ENCODE measurements at places on chromosomes 3 and 15.

DNA sequence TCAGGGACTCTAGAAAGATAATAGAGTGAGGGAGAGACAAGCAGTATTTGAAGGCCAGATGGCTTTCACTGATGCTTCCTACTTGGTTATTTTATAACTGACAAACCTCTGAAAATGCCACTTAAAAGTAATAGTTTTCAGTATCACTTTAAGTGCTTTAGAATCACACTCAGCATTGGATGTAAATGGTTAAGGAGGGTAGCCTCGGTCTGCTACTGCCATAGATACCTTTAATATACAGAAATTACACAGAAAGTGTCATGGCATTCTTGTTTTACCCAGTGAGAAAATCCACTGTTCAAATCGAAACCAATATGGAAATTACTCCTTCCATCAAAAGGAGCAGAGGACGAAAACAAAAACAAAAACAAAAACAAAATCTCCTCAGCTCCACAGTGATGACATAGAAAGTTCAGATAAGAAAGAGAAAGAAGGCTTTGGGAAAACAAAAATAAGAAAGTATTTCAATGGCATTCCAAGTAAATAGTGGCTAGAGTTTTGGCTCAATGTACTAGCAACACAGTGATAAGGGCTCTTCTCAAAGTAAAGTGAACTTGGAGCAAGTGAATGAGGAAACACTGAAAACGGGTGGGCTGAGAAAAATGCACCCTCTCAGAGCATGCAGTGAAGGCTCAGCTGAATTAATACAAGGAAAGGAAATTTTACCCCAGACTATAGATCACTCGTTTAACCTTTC, 43.2 kb upstream of the CD47 start:
- DNase-seq: no peak

- DNase-seq: no peak
Measured at GRCh38 chr3:17166369-17166768, 281.6 kb downstream of the PLCL2 start.

GRCh38 chr3:10550705-10551104, 45.3 kb upstream of the ATP2B2 start:
- DNase-seq: no peak

GRCh38 chr3:2976796-2977195, 133.4 kb downstream of the IL5RA start:
- no peak for DNase-seq

GRCh38 chr3:122921791-122922651, 105.5 kb downstream of the SEMA5B start:
- DNase-seq: no peak

DNA sequence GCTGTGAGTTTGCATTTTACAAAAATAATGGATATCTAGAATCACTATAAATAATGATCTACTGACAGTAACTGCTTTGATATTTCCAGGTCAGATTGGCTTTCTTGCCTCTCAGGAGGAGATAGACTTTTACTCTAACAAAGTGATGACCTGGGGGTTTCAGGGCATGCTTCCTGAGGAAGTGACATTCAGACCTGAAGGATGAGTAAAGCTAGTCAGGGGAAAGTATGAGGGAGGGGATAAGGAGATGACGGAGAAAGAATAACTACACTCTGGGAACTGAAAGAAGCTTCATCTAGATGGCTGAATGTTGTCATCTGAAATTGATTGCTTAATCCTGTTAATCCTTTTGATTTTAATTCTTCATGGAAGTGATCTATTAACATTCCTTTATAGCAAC, 32.2 kb downstream of the ARMC8 start:
- no peak for DNase-seq

DNA sequence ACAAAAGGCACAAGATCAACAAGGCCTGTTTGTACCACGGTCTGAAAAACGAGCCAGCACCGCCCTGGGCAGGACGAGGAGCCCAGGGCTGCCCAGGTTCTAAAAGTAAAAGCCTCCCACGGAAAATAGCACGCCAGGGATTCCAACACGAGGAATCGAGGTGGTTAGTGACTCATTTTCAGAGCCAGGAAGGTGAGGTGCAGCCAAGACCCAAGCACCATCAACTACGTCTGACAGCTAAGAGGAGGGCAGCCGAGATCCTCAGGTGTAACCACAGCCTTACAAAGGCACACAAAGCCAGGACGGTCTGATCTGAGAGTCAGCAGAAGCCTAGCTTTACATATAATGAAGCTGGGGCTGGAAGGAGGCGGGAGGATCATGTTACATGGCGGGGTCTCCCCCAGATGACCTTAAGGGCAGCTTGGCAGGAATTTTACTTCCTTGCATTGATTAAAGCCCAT, 52.5 kb downstream of the ATP10A start:
- no peak for DNase-seq

DNA sequence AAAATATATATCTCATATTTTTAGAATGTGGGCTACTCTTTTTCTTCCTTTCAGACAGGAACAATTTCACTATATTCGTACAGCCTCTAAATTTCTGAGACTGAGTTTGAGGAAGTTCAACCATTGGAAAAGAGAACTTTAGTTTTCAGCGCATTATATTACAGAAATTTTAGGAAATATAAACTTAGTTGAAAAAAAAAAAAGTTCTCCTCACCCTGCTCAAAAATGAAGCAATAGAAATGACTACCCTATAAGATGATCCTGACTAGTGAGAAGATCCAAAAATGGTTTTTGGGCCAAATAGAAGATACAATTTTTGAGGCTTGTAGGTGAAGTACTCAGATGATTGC, 139.6 kb downstream of the MCTP2 start:
- no peak for DNase-seq

DNA sequence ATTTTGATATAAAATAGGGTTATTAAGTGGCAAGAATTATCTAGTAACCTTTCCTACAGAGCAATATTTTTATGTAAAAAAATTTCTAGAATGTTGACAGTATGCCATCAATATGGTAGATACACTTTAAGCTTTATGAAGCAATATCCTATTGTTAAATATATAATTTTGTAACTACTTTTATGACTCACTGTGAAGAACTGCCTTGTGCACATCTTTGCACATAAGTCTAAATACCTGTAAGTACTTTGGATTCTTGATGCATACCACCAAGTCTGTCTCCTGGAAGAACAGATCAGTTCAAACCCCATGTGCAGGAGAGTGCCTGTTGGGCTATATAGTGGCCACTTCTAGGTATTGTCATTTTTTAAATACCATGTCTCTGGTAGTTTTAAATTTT, 205.7 kb upstream of the EIF1B start:
- DNase-seq: no peak

GRCh38 chr15:63292771-63293170, 15.4 kb downstream of the APH1B start:
- no peak for DNase-seq

DNA sequence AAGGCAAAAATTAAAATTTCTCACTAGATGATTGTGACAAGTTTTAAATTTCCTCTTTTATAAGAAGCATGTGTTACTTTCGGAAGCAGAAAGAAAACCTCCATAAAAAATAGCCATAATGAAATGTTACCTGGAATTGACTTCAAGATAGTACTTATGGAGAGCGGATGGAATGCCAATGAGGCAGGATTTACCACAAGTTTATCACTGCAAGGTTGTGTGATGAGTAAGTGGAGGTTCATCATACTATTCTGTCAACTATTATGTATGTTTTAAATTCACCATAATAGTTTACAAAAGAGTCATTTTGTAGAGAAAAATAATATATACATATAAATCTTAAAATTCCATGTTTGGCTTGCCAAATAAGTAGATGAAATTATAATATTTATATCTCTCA, 230.3 kb downstream of the SCAPER start:
- DNase-seq: no peak

- DNase-seq: no peak
Measured at GRCh38 chr3:117117188-117117936, 407.8 kb downstream of the TUSC7 start.

- DNase-seq: peak; percentile 1
Measured at GRCh38 chr3:115040673-115041286, 106.3 kb downstream of the ZBTB20 start.

GRCh38 chr3:37693511-37694283, 168.0 kb upstream of the CTDSPL start:
- no peak for DNase-seq

GRCh38 chr3:112384769-112385168, 51.8 kb downstream of the CD200 start:
- no peak for DNase-seq

GRCh38 chr3:141212101-141212500, 19.5 kb upstream of the PXYLP1 start:
- no peak for DNase-seq

- DNase-seq: no peak
Measured at GRCh38 chr3:55471084-55471483, 16.0 kb downstream of the WNT5A start.

DNA sequence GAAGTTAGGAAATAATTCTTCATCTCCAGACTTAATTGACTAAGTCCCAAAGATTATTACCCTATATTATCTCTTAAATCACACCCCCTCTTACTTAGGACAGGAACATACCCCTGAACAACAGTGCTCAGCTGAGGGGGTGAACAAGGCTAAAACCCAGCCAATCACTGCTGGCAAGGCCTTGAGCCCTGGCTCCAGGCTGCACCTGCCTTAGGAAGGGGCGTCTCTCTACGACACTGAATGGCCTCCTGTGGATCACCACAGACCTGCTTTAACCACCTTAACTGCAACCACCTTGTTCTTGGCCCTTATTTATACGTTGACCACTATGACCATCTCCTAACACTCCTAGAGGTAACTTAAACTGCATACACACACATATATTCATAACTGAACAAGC, 267.4 kb upstream of the THBS1 start:
- DNase-seq: no peak

- no peak for DNase-seq
Measured at GRCh38 chr15:56469483-56469882, 4.5 kb upstream of the MNS1 start.

DNA sequence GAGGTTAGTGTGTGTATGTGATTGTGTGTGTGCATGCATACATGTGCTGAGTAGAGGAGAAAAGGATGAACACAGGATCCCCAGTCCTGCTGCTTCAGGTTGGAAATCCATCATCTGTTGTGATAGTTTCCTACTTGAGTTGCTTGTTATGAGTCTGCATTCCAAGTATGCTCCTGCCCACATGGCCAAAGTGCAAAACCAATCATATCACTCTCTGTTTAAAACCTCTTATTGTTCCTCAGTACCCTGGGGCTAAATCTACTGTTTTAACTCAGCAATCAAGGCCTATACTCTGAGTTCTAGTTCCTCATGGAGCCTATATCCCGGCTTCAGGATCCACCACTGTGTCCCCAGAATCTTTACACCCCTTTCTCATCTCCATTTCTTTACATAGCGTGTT, 139.9 kb upstream of the TLE3 start:
- no peak for DNase-seq

DNA sequence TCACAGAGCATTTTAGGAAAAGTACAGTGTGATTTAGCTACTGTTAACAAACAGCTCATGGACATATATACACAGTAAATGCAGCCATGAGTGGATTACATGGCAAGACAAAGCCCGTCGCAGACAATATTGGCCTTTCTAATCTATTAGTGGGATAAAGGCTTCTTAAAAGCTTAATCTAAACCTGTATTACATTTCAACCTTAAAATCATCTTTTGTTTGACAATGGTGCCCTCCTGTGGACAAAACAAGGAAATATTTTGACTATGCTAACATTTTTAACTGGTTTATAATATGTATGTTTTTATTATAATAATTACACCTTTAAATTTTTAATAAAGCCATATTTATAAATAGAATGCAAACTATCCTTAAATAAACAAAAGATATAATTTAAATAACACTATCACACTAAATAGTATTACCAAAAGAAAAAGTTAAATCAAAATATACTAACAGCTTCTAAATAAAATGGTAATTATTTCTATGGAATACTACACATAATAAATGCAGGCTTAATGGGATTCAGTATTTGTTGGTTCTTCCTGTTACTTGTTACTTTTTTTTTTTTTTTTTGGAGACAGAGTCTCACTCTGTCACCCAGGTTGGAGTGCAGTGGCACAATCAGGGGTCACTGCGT, 38.6 kb downstream of the TAFA4 start:
- no peak for DNase-seq

Data from activated naive CD4-positive, alpha-beta T cell (primary cell).